ENCODE measurements at places on chromosomes 6 and 20.

- DNase-seq, result no peak
Observed at GRCh38 chr6:10861086-10861485, 20.8 kb downstream of the GCM2 start.

DNA sequence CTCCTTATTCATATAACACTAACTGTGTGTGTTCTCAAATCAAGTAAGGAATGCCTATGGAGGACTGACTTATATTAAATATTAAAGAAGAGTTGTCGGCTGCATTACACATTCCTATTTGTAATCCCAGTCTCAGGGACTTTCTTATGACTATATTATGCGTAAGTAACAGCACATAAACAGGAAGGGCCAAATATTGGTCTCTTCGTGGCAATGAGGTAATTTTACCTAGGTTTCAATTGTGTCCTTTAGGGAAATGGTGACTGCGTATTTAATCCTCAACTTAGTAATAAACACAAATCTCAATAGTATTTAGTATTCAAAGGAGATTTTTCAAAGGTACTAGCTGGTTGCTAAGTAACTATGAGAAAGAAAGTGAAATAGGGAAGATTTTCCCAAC is 22.8 kb upstream of the EPM2A start:
- DNase-seq, result no peak

GRCh38 chr20:62653373-62653772 is 11.1 kb downstream of the SLCO4A1 start:
- no peak for DNase-seq

DNA sequence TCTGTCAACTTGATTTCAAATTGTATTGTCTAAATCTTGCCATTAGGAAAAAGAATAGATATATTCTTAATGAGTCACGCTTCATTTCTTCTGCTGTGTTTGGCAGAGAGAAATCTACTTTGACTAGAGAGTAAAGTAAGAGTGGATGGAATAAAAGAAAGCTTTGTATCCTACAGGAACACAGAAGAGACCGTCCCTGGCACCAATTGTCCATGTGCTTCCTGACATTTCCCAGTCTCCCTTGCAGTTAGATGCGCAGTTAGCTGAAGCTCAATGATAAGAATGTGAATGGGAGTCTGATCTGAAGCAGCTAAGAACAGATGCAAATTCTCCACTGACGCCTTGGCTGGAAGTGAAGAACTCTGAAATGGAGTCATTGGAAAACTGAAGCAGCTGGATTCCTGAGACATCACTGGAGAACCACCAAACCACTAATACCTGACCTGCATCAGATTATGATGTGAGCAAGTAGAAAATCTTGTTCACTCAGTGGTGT is 528.2 kb upstream of the MARCKS start:
- no peak for DNase-seq

- DNase-seq, result no peak
Observed at GRCh38 chr6:166389119-166389518, 6.4 kb upstream of the MPC1 start.

GRCh38 chr6:125116170-125116569 is 37.4 kb upstream of the TPD52L1 start:
- no peak for DNase-seq
